GF-D8 (cell line): ENCODE measurements at places on chromosomes 5 and 9.
A peak's percentile ranks its signal among the peaks of the same experiment; 100 is the strongest.

DNA sequence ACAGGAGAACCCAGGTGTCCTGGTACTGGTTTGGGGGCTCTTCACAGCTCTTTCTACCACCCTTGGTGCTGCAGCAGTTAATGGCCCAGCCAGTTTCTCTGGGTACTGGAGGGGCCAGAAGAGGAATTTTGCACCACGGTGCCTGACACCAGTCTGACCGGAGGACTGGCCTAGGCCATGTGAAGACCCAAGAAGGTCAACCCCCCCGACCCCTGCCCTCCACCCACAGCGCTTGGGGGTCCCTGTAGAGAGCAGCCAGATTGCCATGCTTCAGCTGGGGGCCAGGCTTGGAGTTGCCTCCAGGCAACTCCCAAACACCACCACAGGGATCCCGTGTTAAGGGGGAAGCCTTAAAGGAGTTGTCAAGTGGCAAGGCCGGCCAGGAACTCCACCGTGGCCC, 6.2 kb downstream of the ARSI start:
- no peak for DNase-seq

DNA sequence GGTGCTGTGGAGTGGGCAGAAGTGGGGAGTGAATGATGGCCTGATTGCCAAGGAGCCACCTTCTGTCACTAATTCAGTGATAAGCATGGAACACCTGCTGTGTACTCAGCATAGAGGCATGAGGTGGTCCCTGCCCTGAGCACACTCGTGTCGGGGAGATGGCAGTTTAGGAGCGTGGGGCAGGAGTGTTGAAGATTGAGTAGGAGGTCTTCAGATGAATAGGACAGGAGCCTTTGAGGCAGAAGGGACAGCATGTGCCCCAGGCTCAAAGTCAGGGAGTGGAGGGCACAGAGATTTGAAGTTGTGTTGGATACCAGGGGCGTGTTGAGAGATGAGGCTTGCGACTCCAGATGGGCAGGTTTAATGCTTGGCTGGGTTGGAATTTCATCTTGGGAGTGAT, 55.0 kb downstream of the ZNF618 start:
- no peak for DNase-seq

DNA sequence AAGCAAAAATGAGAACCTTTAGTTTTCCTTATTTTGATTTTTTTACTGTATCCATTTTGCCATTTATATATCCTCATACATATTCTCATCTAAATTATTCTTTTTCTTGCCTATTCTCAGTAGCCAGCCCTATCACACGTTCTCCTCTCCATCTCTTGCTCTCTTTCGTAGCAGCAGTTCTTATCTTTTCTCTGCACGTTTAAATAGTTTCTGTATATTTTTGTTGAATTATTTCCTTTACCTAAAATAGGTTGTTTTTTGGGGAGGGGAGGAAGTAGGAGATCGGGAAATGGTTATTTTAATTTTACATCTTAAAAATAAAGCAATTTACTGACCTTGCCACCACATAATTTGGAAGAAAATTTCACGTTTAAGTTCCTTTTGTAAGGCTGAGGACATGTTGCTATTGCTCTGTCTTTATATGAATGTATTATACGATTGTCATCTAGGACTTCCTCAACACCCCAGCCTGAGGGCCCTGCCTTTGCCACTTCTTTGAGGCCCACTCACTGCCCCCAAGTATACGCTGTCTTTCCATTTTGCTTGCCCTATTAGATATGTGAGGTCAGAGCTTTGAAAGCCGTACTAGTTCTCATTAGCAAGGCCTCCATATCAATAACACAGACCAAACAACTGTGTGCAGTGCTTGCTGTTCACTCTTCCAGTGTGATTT, 140.3 kb downstream of the GNAQ start:
- no peak for DNase-seq

GRCh38 chr5:110386782-110387181, 339.7 kb downstream of the TMEM232 start:
- no peak for DNase-seq

GRCh38 chr9:113899205-113899604, 23.1 kb downstream of the ZNF618 start:
- DNase-seq = no peak

DNA sequence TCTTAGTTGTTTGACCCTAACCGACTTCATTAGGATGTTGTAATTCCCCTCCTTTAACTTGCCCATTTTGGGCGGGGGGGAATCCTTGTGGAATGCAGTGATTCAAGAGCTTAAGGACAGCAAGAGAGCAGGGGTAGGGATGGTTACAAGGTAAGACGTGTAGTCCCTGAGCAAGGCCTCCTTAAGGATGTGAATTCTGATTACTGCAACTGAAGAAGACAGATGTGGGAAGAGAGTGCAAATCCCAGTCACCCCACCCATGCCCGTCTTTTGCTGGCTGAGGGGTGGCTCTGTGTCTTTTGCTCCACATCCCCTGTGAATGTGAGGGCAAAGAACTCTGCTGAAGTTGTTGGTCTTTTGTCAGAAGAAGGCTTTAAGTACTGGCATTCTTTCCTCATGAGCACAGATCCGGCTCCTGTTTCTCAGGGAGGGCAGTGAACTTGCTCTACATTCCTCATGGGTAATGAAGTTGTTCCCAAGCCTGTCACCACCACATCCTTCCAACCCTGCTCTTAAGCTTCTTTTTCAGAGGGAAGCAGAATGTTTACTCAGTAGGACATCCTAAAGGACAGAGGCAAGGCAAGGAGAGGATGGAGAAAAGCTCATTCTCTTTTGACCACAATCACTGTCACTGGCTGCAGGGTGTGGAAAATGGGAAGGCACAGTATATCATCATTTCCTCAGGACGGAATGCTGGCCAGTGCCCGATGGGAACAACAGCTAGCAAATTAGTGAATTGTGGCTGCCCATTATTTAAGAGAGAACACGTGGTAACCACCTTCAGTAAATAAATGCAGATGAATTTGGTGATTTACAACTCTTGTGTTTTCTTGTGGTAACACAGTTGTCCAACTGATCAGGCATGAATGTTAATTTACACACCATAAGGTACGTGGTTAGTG, 61.5 kb downstream of the RAI14 start:
- no peak for DNase-seq

- no peak for DNase-seq
Observed at GRCh38 chr9:13832446-13832845, 481.5 kb downstream of the NFIB start.

- no peak for DNase-seq
Observed at GRCh38 chr9:87713278-87713987, 12.5 kb upstream of the CTSL start.

DNA sequence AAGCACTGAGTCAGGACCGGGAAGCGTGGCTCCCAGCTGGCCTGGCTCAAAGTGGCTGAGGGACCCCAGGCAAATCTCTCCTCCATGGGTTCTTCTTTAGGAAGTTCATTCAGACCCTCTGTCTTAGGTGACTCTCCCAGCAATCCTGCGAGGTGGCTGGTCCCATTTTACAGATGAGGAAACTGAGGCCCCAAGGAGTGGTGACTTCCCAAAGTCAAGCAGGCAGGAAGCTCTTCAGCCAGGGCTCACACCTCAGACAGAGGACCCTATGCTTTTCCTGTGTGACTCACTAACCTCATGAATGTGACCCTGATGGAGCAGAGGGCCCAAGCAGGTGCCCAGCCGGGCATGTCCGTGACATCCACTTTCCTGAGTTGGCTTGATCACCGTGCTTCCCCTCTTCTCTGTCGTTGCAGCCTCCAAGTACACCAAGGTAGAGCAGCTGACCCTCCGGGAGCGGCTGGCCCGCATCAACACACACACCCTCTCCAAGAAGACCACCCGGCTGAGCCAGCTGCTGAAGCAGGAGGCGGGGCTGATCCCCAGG, 36.5 kb downstream of the ARHGEF37 start:
- no peak for DNase-seq

GRCh38 chr5:55720188-55720703, 8.1 kb upstream of the SLC38A9 start:
- DNase-seq = no peak

DNA sequence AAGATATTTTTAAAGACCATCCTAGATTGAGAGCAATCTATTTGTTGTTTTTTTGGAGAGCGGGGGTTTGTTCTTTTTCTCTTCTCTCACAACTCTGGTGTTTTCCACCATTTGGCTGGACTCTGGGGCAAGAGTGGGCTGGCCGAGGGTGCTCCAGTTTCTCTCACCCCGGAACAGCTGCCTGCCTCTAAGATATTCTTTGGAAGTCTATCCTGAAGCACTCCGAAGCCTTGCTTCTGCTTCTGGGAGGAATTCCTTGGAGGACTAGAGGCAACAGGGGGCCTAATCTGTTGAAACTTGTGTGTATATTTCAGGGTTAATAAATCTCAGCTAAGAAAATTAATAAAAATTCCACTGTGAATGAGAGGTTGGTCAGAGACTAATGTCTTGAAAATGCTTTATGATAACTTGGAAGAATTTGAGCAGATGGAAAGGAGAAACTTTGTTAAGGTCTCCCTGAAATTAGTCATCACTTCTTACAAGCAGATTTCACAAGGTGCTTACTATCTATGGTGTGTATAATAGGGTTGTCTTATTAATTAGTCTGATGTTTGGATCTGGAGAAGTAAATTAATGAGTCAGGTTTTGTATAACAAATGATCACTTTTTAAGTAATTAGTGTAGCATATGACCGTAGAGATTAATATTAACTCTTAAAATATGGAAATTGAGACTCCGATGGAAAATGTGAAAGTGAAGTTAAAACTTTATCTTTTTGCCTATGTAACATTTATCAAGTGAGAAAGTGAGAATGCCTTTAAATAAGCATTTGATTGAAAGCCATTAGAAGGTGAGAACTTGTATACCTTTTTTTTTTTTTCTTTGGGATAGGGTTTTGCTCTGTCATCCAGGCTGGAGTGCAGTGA, 4.0 kb downstream of the MAN2A1 start:
- DNase-seq = no peak

- DNase-seq = no peak
Observed at GRCh38 chr5:77772729-77773128, 3.4 kb downstream of the TBCA start.

DNA sequence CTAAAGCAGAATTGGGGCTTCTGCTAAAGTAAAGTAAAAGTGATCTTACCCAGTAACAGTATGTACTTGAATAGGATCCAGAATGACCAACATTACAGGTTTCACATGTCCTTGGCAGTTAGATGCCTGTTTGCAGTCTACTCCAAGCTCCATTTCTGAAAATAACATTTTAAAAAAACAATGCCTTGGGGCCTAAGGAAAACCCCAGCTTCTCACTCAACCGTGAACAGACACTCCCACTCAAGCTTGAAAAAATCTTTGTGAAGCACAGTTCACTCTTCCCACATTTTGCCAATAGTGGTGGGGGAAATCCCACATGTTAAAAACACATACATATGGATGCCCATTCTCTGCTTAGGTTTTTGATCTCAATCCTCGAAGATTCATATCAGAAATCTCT, 304.1 kb downstream of the ARRDC3 start:
- DNase-seq = no peak

DNA sequence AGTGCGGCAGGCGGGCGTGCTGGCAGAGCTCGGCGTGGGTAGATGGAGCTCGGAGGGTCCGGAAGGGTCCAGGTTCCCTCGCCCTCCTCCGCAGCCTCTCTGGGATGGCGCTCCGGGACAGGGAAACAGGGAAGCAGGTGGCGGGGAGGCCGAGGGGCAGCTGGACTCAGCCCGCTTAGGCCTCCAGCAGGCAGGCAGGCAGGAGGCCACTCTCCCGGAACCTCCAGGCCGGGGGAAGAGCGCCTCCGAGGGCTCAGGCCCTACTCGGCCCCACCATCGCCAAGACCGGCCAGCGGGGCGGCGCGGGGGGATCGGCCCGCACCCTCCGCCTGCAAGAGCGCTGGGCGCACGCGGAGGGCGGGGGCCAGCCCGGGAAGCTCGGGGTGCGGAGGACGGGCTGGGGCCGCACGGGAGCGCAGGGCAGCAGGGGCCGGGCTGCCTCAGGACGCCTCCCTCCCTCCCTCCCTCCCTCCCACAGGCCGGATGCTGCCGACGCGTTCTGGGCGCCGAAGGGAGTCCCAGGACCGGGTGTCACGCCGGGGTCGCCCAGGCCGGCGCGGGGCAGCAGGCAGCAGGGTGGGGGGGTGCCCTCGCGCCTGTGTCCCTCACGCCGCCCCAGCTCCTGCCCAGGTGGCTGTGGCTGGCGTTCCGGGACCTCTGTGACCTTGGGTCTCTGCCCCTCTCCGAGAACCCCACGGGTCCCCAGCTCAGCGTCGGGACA, 977 bp downstream of the MGAT4B start:
- no peak for DNase-seq

DNA sequence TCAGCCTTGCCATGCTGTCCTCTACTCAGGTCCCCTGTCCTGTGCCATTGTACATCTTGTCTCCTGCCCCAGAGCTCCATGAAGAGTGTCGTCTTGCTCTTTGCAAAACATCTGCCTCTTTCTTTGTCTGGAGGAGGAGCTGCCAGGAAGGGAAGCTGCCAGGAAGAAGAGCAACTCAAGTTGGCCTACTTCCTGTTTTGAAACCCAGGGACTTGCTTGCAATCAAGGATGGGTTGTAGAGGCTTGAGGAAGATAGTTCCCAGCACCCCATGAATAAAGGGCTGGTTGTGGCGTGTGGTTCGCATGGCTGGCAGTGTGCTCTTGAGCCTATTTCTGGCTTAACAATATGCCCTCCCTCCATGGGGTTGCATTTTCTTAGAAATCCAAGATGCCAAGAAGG, 53.0 kb upstream of the CPEB4 start:
- peak; percentile 39 for DNase-seq

DNA sequence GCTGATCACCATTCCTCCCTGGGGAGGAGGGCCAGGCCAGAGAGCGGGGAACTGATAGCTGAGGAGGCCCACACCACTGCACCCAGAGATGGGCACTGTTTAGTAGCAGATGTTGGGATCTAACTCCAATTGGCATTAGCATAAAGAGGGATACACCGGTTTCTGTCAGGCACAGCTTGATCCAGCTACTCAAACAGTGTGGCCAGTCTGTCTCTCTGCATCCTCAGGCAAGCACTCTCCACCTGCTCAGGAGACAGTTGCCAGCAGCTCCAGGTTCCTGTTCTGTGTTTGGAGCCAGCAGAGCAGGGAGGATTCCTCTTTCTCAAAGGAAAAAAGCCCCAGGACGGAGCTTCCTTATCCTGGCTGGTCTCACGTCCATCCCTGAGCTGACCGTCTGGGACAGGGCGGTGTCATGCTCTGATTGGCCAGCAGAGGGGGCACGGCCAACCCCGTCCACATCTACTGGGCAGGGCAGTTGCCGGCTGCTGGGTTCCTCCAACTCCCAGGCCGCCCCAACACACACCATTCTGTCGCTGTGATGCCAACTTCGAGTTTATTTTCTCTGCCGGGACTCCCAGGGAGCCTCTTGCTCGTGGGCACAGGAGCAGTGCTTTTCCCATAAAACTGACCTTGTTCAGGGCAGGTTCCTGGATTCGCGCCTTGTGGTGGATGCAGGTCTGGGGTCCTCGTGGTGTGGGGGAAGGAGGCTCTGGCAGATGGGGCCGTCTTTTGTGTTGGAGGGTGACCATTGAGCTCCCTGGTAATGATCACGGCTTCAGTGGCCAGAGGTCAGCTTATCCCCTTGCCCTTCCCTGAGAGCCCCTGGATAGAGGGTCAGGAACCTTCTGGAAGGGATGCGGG, 47.9 kb downstream of the COL5A1 start:
- no peak for DNase-seq
